Cerebellum (tissue), 4 donors: ENCODE measurements at places on chromosomes 7 and 10.
A peak's percentile ranks its signal among the peaks of the same experiment; 100 is the strongest.

GRCh38 chr10:102422545-102423129 lies 2.0 kb downstream of the FBXL15 start:
- peak; percentile 64 for DNase-seq

- no peak for DNase-seq
These were observed 6.5 kb upstream of the WDR86 start for GRCh38 chr7:151416112-151416940.

GRCh38 chr10:93894516-93895378 lies 969 bp downstream of the SLC35G1 start:
- peak; percentile 1 for DNase-seq

DNA sequence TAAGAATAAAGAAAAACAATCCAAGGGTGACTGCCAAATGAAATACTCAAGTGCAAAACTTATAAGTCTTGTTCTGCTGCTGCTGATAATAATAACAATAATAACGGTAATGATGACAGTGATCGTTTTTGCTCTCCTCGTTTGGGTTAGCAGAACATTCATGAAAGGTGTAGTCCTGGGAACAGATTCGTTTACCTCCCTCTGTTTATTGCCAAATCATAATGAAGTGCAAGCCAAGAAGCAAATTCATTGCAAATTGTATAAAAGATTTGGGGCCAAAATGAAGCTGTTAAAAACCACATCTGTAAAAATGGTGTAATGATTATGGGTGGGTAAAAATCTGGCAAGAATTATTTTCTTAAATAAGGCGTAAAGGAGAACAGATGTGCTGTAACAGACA lies 587.2 kb upstream of the MKI67 start:
- no peak for DNase-seq

- no peak for DNase-seq
These were observed 533.5 kb downstream of the PTPRN2 start for GRCh38 chr7:158054081-158054480.
